Cortex of kidney (tissue), 1 donor: ENCODE measurements at places on chromosomes 2 and 18.

GRCh38 chr2:65316072-65316471, 88.4 kb downstream of the ACTR2 start:
- DNase-seq, result no peak

- DNase-seq, result no peak
Measured at GRCh38 chr2:69165091-69165880, 152.3 kb downstream of the ANTXR1 start.

DNA sequence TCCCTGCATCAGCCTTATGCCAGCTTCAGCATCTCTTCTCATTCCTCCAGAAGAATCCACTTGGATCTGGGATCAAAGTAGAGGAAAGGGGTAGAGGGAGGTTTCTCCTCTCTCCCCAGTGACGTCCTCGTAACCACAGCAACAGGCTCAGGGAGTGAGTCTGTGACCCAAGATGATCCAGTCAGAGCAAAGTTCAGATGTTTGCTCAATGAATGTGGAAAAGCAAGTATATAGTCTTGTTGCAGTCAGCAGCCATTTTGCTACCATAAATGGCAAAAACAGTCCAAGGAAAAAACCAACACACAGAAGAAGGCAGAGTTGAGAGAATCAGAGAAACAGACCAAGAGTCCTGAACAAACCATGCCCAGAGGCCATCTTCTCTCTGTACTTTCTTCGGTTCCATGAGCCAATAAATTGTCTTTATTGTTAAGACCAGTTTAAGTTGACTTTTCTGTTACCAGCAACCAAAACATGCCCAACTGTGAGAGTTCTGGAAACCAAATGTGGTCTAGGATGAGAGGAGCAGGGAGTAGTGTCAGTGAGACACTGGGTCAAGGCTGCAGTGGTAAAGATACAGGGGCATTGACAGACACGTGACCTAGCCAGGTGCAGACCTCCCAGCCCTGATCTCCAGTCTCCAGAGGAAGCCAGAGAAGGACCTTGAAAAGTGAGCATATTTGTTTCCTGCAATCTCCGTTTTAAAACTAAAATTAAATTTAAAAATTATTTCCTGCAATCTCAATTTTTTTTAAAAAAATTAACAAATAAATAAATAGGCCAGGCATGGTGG, 3.2 kb upstream of the CXCR1 start:
- DNase-seq, result no peak

DNA sequence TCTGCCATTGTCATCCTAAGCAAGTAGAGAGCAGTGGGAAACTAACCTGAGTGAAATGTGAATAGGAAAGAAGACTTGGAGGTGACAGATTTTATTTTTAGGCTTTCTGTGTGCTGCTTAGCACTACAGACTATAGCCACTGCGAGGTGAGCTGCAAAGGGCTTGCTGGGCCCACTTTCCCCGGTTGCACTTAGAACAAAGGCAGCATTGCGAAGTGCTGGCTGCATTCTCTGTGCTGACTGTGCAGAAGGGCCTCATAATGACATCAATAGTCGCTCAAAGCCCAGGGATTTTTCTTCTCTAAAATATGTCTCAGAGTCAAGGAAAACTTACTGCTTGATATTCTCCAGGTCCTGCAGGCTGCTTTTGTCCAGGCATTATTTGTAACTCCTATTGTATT, 592.1 kb downstream of the TDRD15 start:
- DNase-seq, result no peak

GRCh38 chr2:190910341-190911136, 29.9 kb downstream of the GLS start:
- DNase-seq, result no peak

DNA sequence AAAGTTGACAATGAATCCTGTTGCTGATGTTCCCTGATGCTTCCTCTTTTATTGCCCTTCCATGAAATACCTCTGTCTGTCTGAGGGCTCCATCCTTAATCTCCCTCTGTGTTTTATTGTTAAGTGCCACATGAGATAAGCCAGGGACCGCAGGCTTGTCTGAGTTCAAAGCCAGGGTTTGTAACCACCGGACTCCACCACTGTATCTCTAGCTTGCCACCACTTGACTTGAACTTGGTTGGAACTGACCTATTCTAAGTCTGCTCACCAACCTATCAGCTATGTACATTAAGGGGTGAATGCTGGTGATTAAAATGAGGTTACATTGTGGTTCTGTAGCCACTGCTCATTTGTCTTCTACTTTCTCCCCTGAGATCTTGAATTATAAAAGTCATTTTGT, 328.5 kb upstream of the ZEB2 start:
- no peak for DNase-seq

DNA sequence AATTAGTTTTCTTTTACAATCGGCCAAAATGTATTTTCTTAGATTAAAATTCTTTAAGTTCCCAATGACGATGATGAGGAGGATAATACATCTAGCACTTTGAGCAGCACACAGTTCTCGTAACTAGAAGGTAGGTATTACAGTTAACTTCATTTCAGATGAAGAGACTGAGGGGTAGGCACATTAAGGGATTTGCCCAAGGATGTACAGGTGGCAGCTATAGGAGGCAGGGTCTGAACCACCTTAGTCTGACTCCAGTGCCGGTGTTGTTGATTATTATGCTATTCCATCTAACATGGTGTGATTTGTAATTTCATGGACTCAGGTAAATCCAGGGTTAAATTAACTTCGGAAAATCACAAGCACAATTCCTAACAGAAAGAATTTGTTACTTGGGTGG, 1.1 kb downstream of the CD28 start:
- DNase-seq, result no peak

GRCh38 chr2:215627771-215628170, 191.9 kb upstream of the FN1 start:
- DNase-seq, result no peak

GRCh38 chr2:86298411-86299390, 38.7 kb downstream of the REEP1 start:
- DNase-seq, result no peak

GRCh38 chr2:241454837-241455485, 53.4 kb downstream of the STK25 start:
- DNase-seq, result no peak

DNA sequence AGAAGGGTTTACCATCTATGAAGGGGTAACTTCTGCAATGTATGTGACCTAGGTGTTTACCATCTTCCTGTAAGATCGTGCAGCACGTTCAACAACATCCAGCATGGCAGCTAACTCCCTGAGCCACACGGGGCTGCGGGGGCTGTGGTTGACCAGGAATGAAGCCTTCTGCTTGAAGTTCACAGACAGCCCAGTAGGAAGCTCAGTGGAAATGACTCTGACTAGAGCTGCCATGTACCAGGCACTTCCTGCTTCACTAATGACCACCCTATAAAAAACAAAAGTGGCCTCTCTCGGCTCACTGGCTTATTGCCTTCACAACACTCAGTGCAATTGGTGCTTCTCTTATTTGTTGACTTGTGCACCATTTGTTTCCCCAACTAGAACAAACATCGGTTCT, 99.7 kb upstream of the SMAD7 start:
- DNase-seq, result no peak

DNA sequence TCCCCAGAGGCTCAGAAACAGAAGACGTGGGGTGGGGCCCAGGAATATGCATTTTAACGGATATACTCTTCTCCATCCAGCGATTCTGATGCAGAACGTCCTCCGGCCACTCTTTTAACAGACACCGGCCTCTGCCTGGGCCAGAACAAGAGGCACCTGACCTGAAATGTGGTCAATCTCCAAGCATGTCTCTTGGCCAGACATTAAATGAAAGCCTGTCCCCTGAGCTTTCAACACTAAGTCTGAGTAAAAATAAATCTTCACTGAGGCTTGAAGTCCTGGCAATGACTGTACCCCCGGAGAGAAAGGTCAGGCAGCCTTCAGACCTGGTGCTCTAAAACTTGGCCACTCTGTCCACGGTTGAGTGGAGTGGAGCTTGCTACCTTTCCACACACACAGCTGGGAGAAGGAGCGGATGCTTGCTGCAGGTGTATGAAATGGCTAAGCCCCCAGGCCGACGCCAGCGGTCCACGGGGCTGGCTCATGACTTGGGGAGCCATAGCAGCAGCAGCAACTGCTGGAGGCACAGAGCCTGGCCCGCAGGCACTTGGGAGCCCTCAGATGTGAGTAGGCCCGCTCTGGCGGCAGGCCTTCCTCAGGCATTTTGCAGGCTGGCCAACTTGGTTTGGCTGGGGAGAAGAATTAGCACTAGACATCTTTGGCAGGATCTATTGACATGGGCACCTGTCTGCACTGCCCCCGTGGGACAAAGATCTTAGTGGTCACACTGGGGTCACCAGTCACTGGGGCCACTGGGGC, 79.7 kb downstream of the TMEM17 start:
- DNase-seq, result no peak

GRCh38 chr2:221270806-221271205, 301.3 kb downstream of the EPHA4 start:
- no peak for DNase-seq

- no peak for DNase-seq
Measured at GRCh38 chr2:236496340-236496739, 73.3 kb upstream of the ACKR3 start.

DNA sequence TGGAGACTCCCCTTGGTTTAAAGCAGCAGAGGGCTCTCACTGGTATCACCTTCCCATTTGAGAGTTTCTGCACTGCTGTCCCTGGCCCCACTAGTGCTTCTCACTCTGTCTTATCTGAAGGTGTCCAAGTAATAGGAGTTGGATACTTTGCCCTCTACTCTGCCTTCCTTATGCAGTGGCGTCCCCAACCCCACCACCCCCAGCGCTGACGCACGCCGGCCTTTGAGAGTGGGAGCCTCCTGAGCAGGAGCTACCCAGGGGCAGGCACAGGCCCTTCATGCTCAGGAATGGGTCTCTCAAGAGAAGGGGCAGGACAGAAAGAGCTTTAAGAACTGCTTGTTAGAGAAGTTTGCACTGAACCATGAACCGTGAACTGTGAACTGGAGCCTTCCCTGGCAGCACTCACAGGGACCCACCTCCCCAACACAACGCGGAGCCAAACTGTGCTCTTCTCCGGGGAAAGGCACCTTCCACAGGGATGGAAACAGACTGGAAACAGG, 3.3 kb downstream of the CIB4 start:
- no peak for DNase-seq

- DNase-seq, result no peak
Measured at GRCh38 chr2:10028407-10028987, 14.9 kb upstream of the KLF11 start.

DNA sequence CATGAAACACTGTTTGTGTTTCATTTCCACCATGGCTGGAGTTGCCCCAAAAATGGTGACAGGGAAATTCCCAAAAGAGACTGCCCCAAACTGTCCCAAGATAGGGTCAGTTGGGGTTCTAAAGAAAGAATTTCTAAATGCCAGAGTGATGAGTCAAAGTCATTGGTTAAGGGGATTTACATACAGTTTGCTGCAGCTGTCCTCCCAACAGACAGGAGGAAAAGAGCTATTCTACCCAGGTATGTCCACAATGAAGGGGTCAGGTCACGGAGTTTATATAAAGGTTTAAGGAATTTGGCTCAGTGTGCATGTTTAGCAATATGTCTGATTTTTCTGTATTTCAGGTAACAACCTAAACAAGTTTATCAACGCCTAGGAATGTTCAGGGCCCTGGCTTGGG, 344.1 kb downstream of the TDRD15 start:
- no peak for DNase-seq

- DNase-seq, result no peak
Measured at GRCh38 chr18:60508108-60508507, 135.5 kb upstream of the MC4R start.

DNA sequence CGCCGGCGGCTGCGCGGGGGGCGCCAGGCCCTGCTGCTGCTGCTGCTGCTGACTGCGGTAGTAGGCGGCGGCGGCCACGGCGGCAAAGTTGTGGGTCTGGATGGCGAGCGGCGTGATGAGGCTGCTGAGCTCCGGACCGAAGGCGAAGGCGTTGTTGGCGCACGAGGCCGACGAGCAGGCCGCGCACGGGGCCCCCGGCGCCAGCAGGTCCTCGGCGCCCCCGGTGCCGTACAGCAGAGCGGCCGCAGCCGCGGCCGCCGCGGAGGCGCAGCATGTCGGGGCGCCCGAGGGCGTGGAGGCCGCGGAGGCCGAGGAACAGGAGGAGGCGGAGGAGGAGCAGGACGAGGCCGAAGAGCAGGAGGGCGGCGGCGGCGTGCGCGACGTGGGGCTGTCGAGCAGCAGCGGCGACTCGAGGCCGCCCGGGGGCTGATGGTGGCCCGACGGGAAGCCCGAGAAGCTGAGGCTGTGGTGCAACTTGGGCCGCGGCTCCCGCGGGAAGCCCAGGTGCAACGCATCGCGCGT, 1.8 kb downstream of the ZFP36L2 start:
- DNase-seq, result no peak

DNA sequence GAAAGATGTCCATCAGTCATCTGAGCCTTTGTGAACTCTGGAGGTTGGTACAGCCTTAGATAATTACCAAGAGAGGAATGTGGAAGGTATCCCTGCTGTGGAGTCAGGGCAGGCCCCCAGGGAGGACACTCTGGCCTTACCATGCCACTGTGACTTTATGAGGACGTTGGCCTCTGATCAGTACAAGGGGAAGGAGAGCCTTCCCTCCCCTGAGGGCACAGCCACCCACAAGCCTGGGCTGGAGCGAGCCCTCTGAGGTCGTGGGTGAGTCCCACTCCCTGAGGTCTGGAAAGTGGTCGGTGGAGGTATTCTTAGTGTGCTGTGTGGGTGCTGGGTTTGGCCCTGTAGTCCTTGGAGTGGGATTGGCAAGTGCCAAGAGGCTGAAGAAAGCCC, 91.6 kb downstream of the STPG4 start:
- DNase-seq, result no peak

DNA sequence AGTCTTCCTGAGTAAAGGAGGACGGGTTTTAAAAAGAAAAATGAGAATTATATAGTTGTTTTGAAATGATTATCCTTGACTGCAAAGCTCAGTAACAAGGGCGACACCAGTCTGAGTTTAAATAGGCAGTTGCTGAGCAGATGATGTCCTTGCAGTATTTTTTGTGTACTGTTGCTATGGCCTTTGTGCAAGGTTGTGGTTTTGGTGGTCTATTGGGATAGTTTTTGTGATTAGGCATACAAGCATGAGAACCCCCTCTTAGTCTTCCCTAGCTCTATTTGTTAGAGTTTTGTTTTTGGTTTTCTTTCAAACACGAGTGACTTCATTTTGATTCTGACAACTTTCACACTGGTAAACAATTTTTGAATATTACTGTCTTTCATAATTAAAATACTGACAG, 64.1 kb downstream of the TAF4B start:
- no peak for DNase-seq

DNA sequence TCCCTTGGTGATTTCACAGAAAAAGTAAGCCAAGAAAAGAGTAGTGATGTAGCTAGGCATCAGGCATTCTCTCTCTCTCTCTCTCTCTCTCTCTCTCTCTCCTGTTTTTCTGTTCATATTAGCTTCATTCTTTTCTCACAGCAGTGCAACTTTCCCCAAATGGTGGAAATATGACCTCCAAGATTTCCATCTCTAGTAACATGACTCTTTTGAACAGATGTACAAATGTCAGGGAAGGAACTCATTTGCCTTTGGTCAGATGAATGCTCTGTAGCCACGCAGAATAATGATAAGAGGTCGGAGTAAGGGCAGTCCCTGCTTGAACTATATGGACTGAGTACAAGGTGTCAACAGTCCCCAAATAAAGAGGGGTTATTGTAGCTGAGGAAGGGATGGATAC, 316.2 kb downstream of the GALNT13 start:
- DNase-seq, result no peak
